Hindlimb muscle (tissue), 1 donor: ENCODE measurements at places on chromosomes 4 and X. TPM values are rescaled to one million over a fixed set of nuclear protein-coding genes. Genes with fewer than 3 reads are reported as not detected.
A peak's percentile ranks its signal among the peaks of the same experiment; 100 is the strongest.

GRCh38 chr4:41257257-41257901 lies 651 bp downstream of the UCHL1 start:
- peak; percentile 37 for DNase-seq

GRCh38 chr4:76931087-76931486 lies 18.5 kb upstream of the SEPTIN11 start:
- no peak for DNase-seq

ARHGAP6 gene
- polyA plus RNA-seq = 12.8 TPM

DNA sequence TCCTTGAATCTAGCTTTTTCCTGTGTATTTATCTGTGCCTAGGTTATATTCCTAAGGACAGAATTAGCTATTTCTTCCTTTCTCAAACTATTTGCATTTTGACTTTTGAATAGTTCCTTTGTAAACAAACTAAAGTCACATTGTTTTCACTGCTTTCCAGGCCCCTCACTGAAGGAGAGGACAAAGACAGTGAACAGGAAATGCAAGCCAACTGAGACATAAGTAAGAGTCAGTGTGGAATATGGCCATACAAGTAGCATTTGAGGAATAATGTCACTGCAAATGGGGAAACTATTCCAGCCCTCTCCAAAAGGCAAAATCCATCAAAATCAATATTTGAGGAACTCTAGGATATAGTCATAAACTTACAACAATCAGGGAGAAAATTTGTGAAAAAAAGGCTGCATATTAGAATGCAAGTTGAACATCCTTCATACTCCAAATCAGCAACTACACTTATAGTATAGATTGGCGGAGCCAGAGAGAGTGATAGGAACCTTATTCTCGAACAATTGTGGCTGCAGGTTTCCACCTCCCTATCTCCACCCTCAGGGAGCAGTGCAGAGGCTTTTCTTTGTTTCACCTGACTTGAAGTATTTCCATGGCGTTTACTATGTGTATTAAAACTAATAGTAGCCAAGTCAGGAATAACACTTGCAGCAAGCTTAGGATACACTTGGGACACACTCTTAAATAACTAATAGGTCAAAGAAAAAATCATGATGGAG lies 1110.4 kb upstream of the ADGRL3 start:
- no peak for DNase-seq

GAB3 gene
- polyA plus RNA-seq = 5.2 TPM

C4orf17 gene
- polyA plus RNA-seq = not detected

GRCh38 chr4:23572382-23572781 lies 317.5 kb downstream of the PPARGC1A start:
- DNase-seq = no peak

DNA sequence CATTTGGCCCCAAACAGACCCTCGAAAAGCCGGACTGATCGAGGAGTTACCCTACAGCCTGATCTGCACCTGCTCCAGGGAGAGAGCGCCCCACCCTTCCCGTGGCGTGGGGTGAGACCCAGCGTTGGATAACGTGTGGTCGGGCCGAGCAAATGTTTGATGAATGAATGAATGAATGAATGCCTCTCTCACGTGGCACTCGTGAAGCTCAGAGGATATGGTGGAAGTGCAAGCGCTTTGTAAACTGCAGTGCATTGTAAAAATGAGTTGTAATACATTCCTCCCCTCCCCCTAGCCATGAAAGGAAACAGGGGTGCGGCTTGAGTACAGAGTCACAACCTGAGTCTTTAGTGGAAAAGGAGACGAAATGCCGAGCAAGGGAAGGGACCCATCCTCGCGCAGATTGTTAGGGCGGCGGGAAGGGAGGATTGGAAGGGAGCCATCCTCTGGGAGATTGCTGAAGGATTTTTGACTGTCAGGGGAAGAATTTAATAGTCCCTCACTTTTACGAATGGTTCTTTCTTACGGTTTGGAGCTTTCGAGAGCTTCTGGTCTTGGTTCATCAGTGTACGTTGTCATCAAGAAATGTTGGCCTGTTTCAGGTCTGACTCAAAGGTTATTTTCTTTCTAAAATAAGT lies 772 bp upstream of the FBXW7 start:
- DNase-seq = peak; percentile 11

DNA sequence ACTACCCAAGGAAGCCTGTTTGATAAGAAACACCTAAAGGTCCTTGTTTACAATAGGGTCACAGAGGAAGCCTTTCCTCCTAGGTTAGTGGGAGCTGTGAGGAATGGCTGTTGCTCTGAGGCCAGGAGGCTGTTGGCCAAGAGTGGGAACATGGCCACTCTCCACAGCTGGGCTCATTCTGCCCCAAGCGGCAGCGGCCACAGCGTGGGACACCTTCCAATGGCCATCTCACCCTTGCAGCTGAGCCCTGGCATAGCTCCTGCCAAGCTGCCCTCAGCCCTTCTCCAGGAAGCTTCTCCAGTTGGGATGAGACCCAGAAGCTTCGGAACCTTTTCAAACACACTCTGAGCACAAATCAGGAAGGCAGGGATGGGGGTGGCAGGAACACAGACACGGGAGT lies 111.8 kb upstream of the MAP3K15 start:
- DNase-seq = no peak

CXorf49 gene
- not detected for polyA plus RNA-seq

DNA sequence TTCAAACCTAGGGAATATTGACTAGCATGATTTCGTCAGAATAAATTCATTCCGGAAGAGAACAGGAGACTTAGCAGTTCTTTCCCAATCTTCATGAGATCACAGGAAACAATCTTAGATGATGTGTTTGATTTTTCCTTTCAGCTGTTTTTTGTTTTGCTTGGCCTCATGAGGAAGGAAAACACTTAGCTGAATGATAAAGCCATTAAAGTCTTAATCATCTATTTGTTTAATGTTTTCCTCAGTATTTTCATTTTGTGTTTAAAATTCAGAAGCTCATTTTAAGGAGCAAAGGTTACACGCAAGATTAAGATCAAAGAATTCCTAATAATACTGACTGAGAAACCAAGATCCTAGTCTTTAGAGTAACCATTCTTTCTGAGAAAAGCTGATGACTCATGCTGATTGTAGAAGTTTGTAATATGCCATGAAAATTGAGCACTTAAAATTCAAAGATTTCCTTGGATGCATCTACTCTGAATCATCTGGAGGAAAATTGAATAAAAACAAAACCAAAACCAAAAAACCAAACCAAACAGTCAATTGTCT lies 15.4 kb upstream of the TBC1D19 start:
- no peak for DNase-seq

ART3 gene
- polyA plus RNA-seq = 36.1 TPM

UGT2A1 gene
- not detected for polyA plus RNA-seq

GRCh38 chrX:150205011-150205410 lies 158.1 kb upstream of the MAMLD1 start:
- DNase-seq = no peak

GRCh38 chrX:51862920-51863319 lies 30.5 kb upstream of the MAGED1 start:
- DNase-seq = no peak

DNA sequence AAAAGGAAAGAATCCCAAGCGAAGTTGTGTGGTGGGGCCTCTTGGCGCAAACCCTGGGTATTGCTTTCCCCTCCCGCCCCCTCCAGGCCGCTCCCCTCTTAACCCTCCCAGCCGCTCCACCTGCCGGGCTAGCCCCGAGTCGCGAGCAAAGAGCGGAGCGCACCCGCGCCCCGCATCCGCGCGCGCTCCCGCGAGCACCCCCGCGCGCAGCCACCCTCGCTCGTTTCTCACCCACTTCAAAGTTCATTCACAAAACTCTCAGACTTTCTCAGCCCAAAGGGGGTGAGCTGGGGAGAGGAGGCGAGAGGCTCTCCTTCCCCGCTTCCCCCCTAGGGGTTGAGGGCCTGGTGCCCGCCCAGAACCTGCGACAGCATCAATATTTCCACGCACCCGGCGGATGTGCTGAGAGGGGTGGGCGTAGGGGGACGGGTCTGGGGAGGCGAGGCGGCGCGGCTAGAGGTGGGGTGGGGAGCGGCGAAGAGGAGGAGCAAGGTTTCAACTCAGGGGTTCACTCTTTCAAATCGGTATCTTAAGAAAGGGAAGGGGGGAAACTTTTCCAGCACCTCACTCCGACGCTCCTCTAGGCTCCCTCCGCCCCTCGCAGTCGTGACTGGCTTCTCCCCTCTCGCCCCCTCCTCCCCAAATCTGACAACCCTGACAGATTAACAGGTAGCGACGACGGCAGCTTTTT lies 1.8 kb downstream of the MAML3 start:
- no peak for DNase-seq

GRCh38 chr4:25050370-25051078 lies 19.8 kb upstream of the LGI2 start:
- no peak for DNase-seq

- peak; percentile 13 for DNase-seq
Observed at GRCh38 chr4:88291003-88291402, 6.6 kb upstream of the PPM1K start.

- no peak for DNase-seq
Observed at GRCh38 chr4:53424280-53424679, 46.8 kb downstream of the FIP1L1 start.

DNA sequence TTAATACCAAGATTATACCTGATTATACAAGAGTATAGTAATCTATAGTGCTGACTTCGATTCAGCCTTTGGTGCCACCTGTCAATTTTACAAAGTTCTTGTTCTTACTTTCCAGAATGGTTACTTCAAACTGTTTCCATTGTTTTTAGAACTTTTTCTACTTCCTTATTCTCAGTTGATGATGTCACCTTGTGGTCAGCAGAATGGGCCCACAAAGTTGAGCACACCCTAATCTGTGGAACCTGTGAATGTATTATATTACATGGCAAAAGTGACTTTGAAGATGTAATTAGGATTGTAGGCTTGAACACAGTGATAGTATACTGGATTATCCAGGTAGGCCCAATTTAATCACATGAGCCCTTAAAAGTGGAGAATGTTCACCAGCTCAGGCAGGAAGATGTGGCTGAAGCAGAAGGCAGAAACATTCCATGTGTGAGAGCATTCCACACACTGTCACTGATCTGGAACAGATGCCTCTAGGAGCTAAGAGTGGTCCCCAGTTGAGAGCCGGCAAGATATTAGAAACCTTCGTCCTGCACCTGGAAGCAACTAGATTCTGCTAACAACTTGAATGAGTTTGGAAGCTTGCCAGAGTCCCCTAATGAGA lies 6.3 kb upstream of the SGMS2 start:
- no peak for DNase-seq

DNA sequence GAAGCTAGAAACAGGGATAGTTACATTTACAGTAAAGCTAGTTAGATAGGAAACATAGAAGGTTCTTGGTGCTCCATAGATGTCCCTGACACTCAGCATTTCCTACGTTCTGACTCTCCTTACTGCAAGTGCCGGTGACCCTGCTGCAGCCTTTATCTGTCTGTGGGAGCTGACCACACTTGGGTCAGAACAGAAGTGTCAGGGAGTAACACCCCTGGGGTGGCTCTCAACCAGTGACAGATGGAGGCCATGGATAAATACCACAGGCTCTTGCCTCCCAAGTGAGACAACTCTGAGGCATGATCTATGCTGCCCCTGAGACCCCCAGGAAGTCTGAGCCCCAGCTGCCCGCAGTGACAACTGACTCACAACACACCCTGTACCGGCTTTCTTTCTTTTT lies 69.8 kb downstream of the ANXA3 start:
- no peak for DNase-seq

- DNase-seq = no peak
Observed at GRCh38 chr4:25174674-25175073, 14.4 kb upstream of the SEPSECS start.

- DNase-seq = no peak
Observed at GRCh38 chrX:104325213-104325585, 70.5 kb upstream of the ESX1 start.

SOX3 gene
- not detected for polyA plus RNA-seq

FAM149A gene
- polyA plus RNA-seq = 6.6 TPM

TRIM75 gene
- 0.10 TPM for polyA plus RNA-seq

CCNA2 gene
- 13.5 TPM for polyA plus RNA-seq

GRCh38 chr4:174545268-174545667 lies 23.0 kb upstream of the HPGD start:
- DNase-seq = no peak

SCD5 gene
- polyA plus RNA-seq = 9.9 TPM

DNA sequence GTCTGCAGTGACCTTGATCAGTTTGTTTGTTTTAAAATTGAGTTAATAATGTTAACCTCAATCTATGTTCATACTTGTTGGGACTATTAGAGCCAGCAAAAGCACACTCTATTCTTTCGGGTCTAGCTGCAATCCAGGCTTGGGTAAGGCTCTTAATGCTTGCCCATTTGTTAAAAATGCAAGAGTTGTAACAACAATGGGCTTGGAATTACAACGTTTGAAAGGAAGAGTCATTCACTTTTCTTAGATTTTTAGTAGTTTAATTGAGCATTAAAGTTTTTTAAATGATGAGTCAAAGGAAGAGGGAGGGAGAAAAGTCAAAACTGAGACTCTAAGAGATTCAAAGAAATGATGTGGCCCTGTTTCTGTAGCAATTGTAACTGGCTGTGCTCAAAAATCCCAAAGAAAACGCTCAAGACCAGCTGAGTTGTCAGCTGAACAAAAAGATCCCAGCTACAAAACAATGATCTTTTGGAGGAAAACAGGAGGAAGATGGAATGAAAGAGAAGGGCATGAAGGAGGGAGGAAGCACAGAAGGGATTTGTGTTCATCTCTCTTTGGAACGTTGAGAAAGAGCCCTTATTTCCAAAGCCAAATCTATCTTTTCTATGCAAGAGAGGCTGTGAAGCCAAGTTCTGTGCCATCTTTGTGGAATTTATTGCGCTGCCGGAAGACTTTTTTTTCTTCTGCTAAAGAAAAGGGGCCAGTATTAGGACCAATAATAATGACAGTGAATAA lies 5.5 kb downstream of the SCD5 start:
- no peak for DNase-seq

GNRHR gene
- polyA plus RNA-seq = 0.50 TPM

- peak; percentile 72 for DNase-seq
Observed at GRCh38 chr4:1351854-1352566, 5.0 kb downstream of the UVSSA start.

STPG2 gene
- polyA plus RNA-seq = not detected

DNA sequence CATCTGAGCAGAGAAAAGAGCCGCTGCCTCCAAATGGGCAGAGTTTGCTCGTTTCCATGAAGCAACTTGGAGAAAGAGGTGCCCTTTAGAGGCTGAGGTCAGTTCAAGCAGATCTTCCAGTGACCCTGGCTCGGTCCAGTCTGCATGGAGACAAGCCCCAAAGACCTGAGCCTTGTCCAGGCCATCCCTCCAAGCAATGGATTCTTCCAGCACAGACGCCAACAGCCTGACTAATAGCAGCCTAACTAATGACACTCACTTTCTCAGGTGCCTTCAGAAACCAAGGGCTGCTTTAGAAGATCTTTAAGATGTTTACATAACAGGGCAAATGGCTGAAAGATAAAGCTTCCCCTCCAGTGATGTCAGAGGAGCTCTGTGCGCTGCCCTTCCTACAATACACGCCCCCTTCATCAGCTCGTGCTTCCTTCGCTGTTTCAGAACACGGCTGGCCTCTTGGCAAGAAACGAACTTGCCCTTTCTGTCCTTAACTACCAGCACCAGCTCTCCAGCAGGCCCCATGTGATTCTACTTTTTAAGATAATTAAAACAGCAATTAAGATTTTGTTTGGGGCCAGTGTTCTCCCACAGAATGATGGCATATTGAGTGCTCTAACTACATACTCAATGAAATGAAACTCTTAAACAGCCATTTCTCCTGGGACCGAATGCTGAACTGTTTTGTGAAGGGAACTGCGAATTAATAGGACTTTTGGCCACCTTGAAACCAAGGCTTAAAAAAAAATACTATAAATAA lies 119.0 kb downstream of the GPR143 start:
- DNase-seq = no peak

ARHGEF6 gene
- 38.2 TPM for polyA plus RNA-seq

GRCh38 chr4:41559940-41560516 lies 22.1 kb downstream of the LIMCH1 start:
- no peak for DNase-seq
